NCI-H1092 (cell line): ENCODE measurements at places on chromosomes 5 and 9.

GRCh38 chr9:130932255-130933079, 6.6 kb downstream of the FIBCD1 start:
- no peak for DNase-seq

DNA sequence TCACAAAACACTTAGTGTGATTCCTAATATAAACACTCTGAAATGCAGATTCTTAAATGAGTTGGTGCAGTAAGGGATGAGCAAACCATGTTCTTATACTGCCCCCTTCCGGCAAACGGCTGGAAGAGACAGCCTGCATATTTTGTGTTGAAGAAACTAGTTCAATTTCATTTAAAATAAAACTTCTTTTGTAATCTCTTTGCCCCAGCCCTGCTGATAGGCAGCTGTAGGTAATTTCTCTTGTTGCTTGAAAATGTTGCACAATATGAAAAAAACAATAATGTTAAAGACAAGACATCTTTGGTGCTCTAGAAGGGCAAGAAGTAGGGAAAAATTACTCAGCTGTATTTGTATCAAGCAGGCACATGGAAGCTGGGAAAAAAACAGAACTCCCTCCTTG, 89.7 kb upstream of the CCNG1 start:
- peak; percentile 36 for DNase-seq

- DNase-seq: no peak
Observed at GRCh38 chr5:74382987-74383593, 257.4 kb downstream of the ENC1 start.

GRCh38 chr5:42894057-42894456, 82.4 kb upstream of the SELENOP start:
- no peak for DNase-seq

- no peak for DNase-seq
Observed at GRCh38 chr5:149166128-149166527, 24.8 kb downstream of the ABLIM3 start.

DNA sequence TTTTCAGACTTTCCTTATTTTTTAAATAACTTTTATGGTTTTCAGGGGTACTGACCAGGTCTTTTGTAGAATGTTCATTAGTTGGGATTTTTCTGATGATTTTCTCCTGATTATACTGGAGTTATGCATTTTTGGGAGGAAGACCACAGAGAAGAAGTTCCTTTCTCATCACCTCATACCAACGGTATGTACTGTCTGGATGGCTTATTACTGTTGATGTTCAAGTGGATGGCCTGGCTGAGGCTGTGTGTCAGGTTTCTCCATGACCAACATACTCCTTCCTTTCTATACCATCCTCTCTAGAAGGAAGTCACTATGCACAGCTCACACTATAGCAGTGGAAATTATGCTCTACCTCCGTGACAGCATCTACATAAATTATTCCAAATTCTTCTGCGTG, 71.1 kb upstream of the NR3C1 start:
- DNase-seq: no peak

DNA sequence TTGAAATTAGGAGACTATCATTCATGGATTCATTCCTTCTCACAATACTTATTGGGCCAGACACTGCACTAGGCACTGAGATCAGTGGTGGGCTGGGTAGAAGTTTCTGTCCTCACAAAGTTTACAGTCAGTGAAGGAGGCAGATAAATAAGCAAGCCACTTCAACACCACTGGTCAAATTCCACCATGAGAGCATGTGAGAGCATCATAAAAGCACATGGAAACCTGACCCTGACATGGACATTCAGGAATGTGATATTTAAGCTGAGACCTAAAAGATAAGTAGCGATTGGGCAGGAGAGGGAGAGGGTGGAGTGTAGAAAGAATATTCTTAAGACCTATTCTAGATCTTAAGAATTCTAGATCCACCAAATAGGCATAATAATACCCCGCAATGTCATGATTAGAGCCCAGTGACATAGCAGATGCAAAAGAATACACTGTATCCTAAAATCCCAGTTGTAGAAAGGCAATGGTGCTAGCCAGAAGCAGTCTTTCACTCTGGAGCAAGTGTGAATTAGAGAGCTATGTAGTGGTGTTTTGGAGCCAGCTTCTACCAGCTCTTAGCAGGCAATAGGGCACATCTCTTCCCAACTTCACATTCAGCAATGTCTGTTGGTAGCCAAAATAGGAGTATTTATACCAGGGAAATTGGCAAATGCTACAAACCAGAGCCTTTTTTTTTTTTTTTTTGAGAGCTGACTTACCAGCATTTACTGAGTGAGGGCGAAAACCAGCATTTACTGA, 46.4 kb downstream of the SH3RF2 start:
- no peak for DNase-seq

- no peak for DNase-seq
Observed at GRCh38 chr5:135600971-135601381, 22.2 kb upstream of the CXCL14 start.

DNA sequence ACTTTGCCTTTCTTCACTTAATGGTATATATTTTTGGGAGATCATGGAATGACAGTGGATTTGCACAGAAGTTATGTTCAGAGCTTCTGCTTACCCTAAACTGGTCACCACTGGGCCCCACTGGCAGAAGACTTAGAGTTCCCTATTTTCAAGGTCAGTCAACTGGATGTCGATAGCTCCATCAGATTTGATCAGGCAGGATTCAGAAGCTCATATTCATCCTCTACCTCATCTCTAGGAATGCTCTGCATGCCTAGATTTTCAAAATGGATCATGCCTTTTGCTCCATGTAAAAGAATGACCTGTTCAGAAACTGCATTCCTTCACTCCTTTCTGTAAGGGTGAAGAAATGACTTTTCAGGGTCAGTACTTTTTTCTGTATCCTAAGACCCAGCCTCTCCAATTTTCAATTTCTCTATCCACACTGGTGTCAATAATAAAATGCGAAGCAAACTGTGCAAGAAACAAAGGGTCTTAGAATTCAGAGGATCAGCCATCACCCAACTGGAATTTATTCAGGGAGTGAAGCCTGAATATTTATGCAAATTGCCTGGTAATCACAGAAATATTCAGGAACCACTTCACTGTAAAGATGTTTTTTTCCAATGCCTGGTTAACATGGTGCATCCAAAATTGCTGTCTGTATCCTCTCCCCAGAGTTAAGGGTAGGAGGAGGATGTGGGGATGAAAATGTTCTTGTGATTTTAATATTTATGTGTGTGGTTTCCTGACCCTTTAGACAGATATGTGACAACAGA, 125.4 kb downstream of the DOCK2 start:
- DNase-seq: no peak

- DNase-seq: no peak
Observed at GRCh38 chr9:96751815-96752214, 26.1 kb downstream of the ZNF510 start.

- DNase-seq: no peak
Observed at GRCh38 chr5:172868924-172869591, 35.0 kb downstream of the ERGIC1 start.

DNA sequence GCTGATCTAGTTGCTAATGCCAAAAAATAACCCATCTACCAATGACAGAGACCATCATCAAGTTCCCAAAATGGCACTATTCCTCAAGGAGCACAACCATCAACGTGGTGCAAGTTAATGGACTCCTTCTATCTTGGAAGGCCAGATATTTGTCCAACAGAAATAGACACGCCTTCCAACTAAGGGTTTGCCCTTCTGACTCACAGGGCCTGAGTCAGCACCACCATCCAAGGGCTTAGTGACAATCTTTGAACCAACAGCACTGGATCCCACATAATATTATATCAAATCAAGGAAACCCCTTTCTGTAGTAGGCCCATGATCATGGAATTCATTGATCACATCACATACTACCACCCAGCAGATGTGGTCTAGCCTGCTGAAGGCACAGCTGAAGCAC, 84.3 kb downstream of the MED27 start:
- no peak for DNase-seq

GRCh38 chr5:73974871-73975360, 348.9 kb downstream of the ARHGEF28 start:
- DNase-seq: no peak

DNA sequence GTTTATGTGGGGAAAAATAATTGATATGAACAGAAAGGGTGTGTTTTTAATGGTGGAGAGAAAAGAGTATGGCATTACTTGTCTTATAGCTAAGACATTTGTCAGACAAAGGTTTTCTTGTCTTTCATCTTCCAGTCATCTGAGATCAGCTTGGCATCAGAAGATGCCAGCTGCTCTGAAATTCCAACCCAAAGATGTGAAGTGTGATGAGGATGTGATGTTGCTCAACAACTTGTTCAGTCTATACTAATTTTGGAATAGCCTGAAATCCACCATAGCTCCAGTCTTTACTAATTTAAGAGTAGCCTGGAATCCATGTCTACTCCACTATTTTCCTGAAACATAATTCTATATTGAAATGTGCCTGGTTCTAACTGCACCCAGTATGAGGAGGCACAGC, 182.3 kb downstream of the CFAP90 start:
- DNase-seq: no peak

DNA sequence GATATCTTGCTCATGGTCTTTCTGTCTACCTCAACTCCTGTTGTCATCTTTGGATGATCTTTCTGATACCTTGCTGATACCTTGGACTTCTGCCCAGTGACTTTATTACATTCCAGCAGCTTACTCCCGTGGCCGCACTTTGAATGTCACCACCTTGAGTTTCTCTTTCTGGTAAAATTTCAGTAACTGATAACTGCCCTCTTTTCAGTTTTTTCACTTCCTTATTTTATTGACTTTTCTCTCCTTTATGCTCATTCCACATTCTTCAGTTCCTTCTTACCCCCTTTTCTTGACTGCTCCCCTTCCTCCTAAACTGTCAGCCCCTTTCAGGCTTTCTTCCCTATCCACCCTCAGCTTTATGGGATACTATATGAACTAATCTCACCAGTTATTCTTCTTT, 7.0 kb upstream of the FBXO4 start:
- no peak for DNase-seq

DNA sequence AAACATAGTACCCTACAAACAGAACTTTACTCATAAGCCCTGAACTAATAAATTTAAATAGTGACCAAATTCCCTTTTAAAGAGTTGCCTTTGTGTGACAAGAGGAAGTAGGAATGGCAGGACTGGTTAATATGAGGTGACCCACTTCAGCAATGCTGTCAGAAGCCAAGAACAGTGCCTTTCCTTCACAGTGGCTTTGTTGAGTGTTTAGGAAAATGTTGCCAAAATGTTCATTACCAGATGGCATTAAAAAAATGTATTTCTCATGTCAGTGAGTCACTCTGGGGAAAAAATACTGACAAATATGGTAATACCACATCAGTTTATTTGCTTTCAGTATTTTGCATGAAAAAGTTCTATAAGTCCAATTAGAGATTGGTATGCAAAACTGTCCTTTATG, 103.3 kb downstream of the DIRAS2 start:
- no peak for DNase-seq
